Activated CD4-positive, alpha-beta T cell treated with anti-CD3 and anti-CD28 coated beads, Interleukin-2, Interleukin-6, amounts not matched to agents 100 ng/mL and 50 ng/mL, durations not matched to agents 16 hours and 8 hours (primary cell): ENCODE measurements at places on chromosomes 13 and 19.
A peak's percentile ranks its signal among the peaks of the same experiment; 100 is the strongest.

DNA sequence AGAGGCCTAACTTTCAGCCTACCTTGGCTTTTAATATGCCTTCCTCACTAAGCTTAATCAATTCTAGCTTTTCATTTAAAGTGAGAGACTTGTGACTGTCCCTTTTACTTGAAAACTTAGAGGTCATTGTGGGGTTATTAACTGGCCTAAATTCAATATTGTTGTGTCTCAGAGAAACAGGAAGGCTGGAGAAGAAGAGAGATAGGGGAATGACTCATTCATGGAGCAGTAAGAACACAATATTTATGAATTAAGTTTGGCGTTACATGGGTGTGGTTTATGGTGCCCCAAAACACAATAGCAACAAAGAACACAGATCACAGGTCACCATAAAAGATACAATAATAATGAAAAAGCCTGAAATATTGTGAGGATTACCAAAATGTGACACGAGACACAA is 612.1 kb downstream of the TBC1D4 start:
- DNase-seq = no peak

DNA sequence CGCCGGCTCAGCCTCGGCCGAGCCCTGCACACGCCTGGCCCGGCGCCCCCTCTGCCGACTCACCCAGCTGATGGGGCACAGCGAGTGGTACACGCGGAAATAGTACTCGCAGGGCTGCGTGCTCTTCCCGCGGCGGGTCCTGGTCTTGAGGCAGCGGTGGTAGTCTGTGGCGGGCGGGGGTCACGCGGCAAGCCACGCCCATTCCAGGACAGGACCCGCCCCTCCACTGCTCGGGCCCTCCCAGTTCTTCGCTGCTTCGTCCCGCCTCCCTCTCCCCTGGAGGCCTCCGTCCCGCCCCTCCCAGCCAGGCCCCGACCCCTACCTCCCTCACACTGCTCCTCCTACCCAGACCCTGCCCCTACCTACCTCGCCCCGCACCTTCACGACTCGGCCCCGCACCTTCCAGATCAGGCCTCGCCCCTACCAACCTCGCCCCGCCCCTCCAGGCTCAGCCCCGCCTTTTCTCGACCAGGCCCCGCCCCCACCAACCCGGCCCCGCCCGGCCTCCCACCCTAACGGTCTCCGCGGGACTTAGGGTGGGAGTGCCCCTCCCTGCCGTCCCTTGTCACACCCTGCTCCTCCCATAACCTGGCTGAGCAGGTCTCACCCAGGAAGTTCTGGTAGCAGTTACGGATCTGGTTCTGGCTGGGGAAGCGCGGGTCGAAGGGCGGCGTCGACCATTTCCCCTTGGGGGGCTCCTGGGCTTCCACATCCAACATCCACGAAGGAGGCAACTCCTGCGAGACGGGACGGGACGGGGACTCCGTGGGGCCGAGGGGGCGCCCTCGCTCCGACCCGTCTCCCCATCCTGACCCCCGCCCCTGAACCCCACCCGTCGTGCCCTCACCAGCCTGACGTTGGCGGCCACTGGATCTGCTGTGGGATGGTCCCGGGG is 469 bp downstream of the COX6B2 start:
- peak; percentile 23 for DNase-seq

DNA sequence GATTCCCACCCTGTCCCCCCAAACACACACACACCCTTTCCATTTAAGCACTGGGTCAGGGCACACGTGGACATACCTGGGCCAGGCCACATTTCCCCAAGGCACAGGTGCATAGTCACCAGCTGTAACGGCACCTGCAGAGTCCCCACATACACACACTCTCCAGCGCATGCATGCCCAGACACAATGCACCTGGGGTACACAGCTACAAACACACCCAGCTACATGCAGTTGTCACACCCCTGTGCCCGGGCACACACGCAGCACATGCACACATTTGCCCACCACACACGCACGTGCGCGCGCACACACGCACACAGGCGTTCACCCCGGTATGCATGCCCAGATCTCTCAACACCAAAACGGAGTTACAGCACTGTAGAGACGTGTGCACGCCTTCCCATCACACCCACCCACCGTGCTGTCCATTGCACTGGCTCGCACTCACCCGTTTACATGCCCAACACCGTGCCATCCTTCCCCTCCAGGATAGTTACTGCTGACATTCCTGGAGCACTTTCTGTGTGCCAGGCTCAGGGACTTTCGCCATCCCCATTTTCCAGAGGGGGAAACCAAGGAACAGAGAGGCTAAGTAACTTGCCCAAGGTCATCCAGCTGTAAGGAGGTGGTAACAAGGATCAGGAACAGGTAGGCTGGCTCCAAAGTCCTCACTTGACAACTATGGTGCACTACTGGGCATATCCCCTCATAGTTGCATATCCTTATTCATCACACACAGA is 749 bp upstream of the SHANK1 start:
- DNase-seq = no peak

GRCh38 chr13:89783221-89783755 is 1564.2 kb upstream of the MIR17HG start:
- DNase-seq = no peak

DNA sequence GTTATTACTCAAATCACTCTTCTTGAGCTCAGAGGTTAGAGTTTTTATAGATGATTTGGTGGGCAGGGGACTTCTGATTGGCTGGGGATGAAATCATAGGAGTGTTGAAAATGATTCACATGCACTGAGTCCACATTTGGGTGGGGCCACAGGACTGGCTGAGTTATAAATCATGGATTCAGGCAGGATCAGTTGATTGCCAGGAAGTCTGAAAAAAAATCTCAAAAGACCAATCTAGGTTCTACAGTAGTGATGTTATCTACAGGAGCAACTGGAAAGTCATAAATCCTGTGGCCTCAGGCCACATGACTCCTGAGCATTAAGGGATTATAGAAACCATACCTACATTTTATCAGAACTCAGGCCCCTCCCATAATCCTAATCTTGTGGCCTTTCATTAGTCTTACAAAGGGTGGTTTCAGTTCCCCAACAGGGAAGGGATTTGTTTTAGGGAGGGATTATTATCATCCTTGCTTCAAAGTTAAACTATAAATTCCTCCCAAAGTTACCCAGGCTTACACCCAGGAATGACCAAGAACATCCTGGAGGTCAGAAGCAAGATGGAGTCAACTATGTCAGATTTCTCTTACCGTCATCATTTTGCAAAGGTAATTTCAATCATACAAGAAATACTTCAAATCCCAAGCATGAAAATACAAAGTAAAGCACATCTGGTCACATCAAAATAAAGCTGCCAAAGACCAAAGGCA is 5.6 kb upstream of the CCDC70 start:
- no peak for DNase-seq

DNA sequence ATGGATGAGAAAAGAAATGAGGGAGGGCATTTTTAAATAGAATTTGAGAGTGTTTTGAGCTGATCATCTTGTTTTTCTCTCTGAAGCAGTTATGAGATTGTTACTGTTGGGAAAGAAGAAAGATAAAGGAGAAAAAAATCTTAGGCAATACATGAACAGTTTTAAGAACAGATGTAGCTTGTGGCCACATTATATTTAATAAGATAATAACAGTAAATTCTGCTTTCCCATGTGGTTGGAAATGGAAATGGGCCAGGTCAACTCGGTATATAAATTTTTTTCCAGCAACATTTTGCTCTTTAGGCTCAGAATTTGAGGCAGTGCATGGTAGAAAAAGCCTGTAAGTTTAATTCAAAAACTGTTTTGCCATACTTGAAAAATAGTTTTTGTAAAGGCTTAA is 118.7 kb downstream of the POSTN start:
- no peak for DNase-seq

DNA sequence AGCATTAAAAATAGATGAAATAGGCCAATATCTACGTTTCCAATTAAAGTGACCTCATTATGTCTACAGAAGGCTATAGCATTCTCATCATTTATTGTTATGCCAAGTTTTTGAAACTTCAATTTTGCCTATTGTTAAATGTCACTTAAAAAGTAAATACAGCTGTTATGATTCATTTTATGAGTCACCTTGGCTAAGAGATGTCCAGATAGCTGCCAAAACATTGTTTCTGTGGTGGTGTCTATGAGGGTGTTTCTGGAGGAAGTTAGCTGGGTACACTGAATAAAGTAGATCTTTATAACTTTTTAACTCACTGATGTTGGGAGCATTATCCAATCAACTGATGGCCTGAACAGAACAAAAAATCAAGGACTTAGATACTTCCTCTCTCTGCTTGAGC is 1209.7 kb upstream of the PCDH9 start:
- no peak for DNase-seq

- DNase-seq = no peak
Observed at GRCh38 chr19:14119644-14120496, 2.3 kb upstream of the PRKACA start.

GRCh38 chr13:27172495-27172842 is 858 bp upstream of the USP12 start:
- peak; percentile 39 for DNase-seq

- DNase-seq = no peak
Observed at GRCh38 chr19:16945364-16945714, 56.5 kb downstream of the F2RL3 start.

- no peak for DNase-seq
Observed at GRCh38 chr19:49855277-49855675, 4.3 kb downstream of the PTOV1 start.

DNA sequence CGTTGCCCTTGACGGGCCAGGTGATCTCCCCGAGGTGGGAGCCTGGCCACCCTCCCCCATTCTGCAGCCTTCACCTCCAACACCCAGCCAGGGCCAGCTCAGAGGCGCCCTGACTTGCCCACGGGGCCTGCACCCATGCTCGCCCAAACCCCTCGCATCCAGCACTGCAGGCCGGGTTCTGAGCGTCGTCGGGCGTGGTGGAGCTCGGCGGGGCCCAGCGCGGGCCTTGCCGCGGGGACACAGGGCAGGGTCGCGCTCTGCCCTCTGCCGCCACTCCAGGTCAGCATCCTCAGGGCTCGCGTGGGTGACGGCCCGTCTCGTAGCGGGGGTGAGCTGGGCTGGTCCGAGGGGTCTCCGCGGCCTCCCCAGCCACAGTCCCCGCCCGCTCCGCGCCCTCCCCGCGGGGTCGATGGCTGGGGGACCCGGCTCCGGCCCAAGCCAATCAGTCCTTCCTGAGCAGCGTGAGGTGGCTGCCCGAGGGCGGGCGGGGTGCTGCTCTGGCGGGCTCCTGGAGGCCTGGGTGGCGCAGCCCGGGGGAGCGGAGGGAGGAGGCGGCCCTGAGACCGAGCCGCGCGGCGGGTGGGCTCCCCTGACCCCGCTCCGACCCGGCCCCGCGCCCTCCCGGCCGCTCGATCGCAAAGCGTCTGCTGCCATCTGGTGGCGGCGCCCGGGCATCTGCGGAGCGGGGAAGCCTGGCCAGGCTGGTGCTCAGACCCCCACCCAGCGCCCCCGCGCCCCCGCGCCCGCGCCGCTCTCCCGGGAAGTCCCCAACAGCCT is 61.4 kb downstream of the CCNE1 start:
- DNase-seq = peak; percentile 77

GRCh38 chr13:77362166-77362565 is 35.3 kb upstream of the MYCBP2 start:
- no peak for DNase-seq

DNA sequence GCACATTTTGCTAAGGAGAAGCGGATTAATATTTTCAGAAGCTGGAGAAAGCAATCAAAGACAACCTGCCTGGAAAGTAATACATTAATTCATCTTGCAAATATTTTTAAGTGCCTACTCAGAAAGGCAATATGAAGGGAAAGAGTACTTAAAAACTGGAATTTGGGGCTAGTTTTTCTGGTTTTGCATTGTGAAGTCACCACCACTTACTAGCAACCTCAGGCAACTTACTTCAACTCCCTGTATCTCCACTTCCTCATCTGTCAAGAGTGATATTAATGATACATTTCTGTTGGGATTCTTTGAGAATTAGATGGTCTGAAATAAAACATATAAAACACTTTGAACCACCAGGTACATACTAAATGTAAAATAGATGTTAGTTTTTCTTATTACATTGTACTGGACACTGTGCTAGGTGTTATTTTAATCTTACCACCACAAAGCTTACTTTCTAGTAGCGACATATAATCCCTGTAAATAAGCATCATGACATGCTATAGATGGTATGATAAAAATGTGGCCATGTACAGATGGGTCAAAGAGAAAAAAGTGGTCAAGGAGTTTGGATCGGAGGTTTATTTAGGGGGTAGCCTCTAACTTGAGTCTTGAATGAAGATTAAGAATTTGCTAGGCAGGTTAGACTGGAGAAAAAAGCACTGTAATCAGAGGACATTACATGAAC is 101.2 kb downstream of the SPRY2 start:
- DNase-seq = no peak

GRCh38 chr19:16895467-16896145 is 6.8 kb downstream of the F2RL3 start:
- DNase-seq = no peak

DNA sequence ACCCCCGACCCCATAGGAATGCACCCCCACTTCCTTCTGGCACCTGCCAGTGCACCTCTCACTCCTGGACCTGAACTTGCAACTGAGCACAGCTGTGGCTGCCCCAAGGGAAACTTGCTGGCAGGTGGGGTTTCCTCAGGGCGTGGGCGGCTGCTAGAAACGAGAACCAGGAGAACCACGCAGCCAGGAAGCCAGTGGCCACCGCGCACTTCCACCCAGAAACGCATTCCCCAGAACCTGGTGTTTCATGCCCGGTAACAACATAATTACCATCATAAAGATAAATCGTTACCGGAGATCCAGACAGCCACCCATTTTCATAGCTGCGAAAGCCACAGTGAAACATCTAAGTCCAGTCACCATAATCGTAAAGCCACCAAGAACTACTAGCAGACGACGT is 75.2 kb upstream of the C13orf46 start:
- DNase-seq = peak; percentile 31

GRCh38 chr19:510606-511100 is 3.4 kb downstream of the TPGS1 start:
- peak; percentile 97 for DNase-seq

DNA sequence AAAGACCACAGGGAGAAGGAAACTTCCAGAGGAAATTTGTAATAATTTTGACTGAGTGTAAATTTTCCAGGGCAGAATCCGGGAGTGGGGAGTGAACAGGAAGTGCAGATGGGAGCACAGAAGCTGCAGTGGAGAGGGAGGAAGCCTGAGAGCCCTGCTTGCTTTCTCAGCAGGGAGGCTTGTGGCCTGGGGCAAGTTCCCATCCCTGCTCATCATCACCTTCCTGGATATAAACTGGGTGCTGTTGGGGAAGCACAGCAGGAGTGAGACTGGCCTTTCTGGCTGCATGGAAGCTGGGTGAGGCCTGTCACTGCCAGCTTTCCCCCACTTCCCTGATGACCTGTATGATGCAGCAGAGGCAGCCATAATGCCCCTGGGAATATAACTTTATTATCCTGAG is 532.9 kb downstream of the SLITRK6 start:
- DNase-seq = no peak

GRCh38 chr13:30726192-30726591 is 9.2 kb upstream of the ALOX5AP start:
- DNase-seq = no peak

DNA sequence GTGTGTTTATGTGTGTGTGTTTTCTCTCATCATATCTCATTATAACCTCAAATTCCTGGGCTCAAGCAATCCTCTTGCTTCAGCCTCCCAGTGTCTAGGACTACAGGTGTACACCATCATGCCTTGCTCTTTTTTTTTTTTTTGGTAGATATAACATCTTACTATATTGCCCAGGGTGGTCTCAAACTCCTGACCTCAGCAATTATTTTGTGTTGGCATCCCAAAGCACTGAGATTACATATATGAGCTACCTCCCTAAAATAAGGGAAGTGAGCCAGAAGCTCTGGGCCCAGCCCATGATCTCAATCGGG is 448 bp upstream of the ZNF543 start:
- DNase-seq = no peak
